Spleen (tissue), 13 donors: ENCODE measurements at places on chromosomes 12 and 14.
A peak's percentile ranks its signal among the peaks of the same experiment; 100 is the strongest.

DNA sequence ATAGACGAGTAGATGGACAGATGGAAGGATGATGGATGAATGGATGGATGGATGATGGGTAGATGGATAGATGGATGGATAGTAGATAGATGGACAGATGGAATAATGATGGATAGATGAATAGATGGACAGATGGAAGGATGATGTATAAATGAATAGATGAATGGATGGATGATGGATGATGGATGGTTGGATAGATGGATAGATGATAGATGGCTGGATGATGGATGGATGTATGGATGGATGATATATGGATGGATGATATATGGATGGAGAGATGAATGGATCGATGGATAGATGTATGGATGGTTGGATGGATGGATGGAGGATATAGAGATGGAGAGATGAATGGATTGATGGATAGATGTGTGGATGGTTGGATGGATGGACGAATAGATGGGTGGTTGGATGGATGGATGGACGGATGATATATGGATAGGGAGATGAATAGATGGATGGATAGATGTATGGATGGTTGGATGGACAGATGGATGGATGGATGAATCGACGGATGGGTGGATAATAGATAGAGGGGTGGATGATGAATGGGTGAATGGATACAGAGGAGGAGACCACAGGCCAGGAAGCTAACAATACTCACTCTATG, 19.3 kb downstream of the TRPV4 start:
- H3K27me3 ChIP-seq: peaks cover 14% of the 10 kb centered on the region
- no peaks in the 10 kb centered on the region for H3K36me3 ChIP-seq
- no peak for DNase-seq
- H3K27ac ChIP-seq: no peak overlapping the region
- no peaks in the 10 kb centered on the region for H3K4me1 ChIP-seq

DNA sequence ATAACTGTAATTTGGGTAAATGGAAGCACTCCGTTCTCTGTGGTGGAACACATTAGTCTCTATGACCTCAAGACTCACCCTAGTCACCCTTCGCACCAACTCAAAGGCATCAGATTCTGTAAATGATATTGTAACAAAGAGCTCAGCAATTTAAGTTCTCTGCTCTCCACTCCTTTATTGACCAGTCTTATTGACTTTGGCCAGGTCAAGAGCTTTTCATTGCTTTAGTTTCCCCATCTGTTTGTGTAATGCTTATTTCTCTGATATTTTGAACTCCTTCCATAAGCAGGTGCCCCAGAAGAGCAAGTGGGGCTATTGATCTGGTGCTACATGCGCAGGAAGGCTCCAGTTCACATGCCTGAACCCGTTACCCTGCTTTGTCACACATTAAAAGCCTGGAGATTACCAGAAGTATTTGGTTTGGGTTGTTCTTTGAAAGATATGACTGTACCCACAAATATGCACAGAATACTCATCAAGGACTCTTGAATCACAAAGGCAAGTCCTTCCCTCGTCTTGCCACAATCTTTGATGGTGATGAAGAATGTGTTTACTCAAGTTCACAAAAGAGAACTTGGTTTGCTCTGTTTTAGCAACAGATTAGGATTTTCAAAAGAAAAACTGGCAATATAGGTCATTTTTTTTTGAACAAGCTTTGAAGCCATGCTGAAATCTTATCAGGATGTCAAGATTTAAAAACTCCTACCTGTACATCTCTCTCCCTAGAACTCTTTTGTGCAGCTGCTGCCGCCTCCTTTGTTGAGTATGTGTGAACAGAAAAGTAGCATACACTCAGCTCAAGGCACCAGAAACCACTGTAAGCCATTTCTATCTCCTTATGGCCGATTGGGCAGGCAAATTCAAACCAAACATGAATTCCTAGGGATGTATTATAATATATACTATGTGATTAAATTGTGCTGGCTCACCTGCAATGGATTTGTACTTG, 193.9 kb downstream of the BCAT1 start:
- DNase-seq: no peak
- no peaks in the 10 kb centered on the region for H3K36me3 ChIP-seq
- H3K4me1 ChIP-seq: no peaks in the 10 kb centered on the region
- no peak overlapping the region for H3K27ac ChIP-seq
- no peak overlapping the region for H3K4me3 ChIP-seq
- H3K27me3 ChIP-seq: no peaks in the 10 kb centered on the region

DNA sequence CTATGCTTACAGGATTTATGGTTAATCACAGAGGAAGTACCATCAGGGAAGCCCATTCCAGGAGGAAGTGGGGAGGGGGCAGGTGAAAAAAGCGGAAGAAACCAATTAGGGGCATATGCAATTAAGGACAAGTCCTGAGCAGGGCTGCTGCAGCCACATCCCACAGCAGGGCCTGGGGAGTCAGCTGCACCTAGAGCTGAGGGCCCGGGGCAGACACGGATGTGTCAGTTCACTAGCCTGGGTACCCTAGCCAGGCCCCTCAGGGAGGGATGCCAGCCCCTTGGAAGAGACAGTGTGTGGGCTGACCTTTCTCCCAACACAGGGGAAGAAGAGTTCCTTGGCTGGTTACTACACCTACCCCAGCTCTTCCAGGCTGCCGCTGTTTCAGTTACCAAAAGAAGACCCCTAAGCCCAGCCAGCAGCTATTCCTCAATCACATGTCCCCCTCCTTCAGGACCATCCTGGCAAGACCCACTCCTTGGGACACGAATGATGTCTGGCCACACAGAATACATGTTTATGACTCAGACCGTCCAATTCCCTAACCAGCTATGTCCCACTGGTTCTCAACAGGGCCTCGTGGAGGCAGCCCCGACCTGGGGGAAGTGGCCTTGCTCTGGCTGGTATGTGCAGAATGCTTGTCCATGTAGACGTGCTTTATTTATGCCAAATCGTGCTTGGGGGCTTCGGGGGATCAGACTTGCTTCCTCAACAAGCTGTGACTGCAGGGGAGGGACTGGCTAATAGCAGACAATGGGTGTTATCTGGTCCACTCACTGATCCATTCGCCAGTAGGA, 133.7 kb upstream of the RTL1 start:
- H3K4me3 ChIP-seq: no peak overlapping the region
- H3K27me3 ChIP-seq: no peaks in the 10 kb centered on the region
- no peaks in the 10 kb centered on the region for H3K4me1 ChIP-seq
- no peaks in the 10 kb centered on the region for H3K36me3 ChIP-seq
- no peak overlapping the region for H3K27ac ChIP-seq

DNA sequence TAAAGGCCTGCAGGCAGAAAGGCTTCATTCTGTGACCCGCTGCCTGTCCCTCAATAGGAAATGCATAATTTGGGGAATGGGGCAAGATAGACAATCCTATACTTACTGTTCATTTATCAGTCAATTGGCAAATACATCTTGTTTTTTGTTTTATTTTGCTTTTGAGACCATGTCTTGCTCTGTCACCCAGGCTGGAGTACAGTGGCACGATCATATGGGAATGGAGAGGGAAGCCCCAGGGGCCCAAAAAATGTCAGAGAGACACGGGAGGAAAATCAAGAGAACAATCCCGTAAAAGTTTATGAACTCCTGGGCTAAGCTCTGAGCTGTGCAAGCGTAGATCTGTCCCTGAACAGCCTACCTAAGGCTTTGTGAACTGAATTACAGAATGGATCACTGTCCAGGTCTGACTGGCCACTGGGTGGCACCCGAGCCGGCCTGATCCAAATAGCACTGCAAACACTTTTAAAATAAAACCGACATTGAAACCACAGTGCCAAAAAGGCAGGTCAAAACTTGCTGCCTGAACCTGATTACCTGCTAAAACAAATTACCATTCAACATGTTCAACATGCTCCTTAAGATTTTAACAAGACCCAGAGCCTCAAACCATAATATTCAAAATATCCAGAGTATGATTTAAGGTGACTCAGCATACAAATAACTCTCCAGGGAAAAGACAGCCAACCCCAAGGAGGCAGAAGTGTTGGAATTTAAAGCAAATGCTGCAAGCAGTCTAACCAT, 11.8 kb downstream of the COPS7A start:
- no peaks in the 10 kb centered on the region for H3K4me1 ChIP-seq
- no peak overlapping the region for H3K27ac ChIP-seq
- H3K4me3 ChIP-seq: no peak overlapping the region
- no peaks in the 10 kb centered on the region for H3K27me3 ChIP-seq

DNA sequence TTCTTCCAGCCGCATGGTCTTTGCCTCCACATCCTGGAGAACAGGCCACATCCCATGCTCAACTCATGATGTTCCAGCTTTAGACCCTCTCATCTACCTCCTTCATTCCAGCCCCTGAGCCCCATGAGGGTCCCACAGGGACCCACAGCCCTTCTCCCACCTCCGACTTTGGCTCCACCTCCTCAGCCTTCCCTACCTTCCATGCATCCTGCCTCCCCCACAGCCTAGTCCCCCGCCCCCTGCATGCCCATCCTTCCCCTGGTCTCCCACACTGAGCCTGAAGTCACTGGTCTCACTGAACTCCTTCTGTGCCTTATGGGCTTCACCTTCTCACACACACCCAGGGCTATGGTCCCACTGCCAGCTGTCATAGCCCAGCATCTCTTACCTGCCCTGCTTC, 9.8 kb downstream of the RAPGEF3 start:
- DNase-seq: no peak
- H3K4me3 ChIP-seq: no peak overlapping the region
- H3K36me3 ChIP-seq: peaks cover 65% of the 10 kb centered on the region
- H3K27me3 ChIP-seq: no peaks in the 10 kb centered on the region

GRCh38 chr14:103716091-103716801, 636 bp downstream of the ZFYVE21 start:
- H3K4me1 ChIP-seq: peaks cover 43% of the 10 kb centered on the region
- peak overlapping the region; percentile 67 for H3K27ac ChIP-seq

- no peak for DNase-seq
- H3K27me3 ChIP-seq: no peaks in the 10 kb centered on the region
- peaks cover 81% of the 10 kb centered on the region for H3K4me1 ChIP-seq
- H3K27ac ChIP-seq: peak overlapping the region; percentile 69
- H3K36me3 ChIP-seq: no peaks in the 10 kb centered on the region
- no peak overlapping the region for H3K4me3 ChIP-seq
These were observed 36.3 kb downstream of the RIN3 start for GRCh38 chr14:92549859-92550230.

DNA sequence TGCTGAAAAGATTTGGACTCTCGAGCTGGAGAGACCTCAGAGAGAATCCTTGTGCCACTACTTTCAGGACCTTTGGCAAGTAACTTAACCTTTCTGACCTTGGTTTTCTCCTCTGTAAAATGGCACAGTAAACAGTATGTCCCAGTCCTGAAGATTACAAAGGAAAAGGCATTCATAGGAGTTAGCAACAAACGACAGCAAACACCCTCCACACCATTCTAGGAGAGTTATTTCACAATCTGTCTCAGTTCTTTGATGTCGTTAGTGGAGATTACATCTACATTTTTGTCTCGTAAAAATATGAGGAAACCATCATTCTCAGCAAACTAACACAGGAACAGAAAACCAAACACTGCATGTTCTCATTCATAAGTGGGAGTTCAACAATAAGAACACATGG, 205.7 kb downstream of the ITPR2 start:
- peaks cover 67% of the 10 kb centered on the region for H3K36me3 ChIP-seq
- peaks cover 5% of the 10 kb centered on the region for H3K4me1 ChIP-seq
- H3K27ac ChIP-seq: peak overlapping the region; percentile 47
- DNase-seq: no peak
- no peaks in the 10 kb centered on the region for H3K27me3 ChIP-seq

DNA sequence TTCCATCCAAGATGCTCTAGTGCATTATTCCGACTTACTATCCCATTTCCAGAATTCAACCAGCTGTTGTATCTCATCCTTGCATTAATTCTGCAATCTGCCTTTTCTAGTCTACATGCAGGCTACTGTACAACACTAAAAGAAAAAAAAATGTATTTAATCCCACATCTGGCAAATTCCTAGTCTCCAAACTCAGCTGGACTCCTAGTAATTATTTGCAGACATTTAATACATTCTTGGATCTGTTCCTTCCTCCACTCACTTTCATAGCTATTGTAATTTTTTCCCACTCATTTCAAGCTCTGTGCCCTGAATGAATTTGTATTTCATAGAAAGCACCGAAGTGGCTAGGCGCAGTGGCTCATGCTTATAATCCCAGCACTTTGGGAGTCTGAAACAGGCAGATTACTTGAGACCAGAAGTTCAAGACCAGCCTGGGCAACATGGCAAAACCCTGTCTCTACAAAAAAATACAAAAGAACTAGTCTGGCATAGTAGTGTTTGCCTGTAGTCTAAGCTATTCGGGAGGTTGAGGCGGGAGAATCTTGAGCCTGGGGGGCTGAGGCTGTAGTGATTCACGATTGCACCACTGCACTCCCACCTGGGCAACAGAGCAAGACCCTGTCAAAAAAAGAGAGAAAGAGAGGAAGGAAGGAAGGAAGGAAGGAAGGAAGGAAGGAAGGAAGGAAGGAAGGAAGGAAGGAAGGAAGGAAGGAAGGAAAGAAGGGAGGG, 39.5 kb upstream of the YAF2 start:
- no peak overlapping the region for H3K4me3 ChIP-seq
- no peak for DNase-seq
- H3K36me3 ChIP-seq: no peaks in the 10 kb centered on the region
- no peak overlapping the region for H3K27ac ChIP-seq
- no peaks in the 10 kb centered on the region for H3K27me3 ChIP-seq
- H3K4me1 ChIP-seq: no peaks in the 10 kb centered on the region

GRCh38 chr12:6538420-6539313, 4.3 kb downstream of the GAPDH start:
- peak overlapping the region; percentile 99 for H3K4me3 ChIP-seq
- no peaks in the 10 kb centered on the region for H3K27me3 ChIP-seq
- peaks cover 83% of the 10 kb centered on the region for H3K4me1 ChIP-seq
- DNase-seq: no peak
- peak overlapping the region; percentile 99 for H3K27ac ChIP-seq
- peaks cover 76% of the 10 kb centered on the region for H3K36me3 ChIP-seq

GRCh38 chr14:49017447-49017846, 568.7 kb downstream of the RPS29 start:
- no peak for DNase-seq
- no peak overlapping the region for H3K27ac ChIP-seq
- no peak overlapping the region for H3K4me3 ChIP-seq
- H3K27me3 ChIP-seq: no peaks in the 10 kb centered on the region

- DNase-seq: no peak
- no peaks in the 10 kb centered on the region for H3K36me3 ChIP-seq
- H3K27ac ChIP-seq: peak overlapping the region; percentile 41
- H3K4me3 ChIP-seq: no peak overlapping the region
These were observed 5.7 kb upstream of the DTX1 start for GRCh38 chr12:113050795-113051194.

DNA sequence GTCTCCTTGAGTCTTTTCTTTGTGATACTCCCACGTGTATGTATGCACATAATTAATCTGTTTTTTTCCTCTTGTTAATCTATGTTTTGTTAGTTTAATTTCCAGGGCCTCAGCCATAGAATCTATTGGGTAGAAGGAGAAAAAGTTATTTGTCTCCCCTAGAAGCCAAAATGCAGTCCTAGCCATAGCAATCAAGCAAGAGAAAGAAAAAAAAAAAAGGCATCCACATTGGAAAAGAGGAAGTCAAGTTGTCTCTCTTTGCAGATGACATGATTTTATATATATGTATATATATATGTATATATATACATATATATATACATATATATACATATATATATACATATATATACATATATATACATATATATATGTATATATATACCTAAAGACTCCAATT, 25.4 kb upstream of the ETV6 start:
- no peak overlapping the region for H3K4me3 ChIP-seq
- no peaks in the 10 kb centered on the region for H3K4me1 ChIP-seq
- no peaks in the 10 kb centered on the region for H3K36me3 ChIP-seq
- no peak overlapping the region for H3K27ac ChIP-seq

GRCh38 chr14:68141281-68142088, 321.9 kb downstream of the RAD51B start:
- no peak overlapping the region for H3K4me3 ChIP-seq
- H3K4me1 ChIP-seq: peaks cover 25% of the 10 kb centered on the region
- DNase-seq: no peak
- H3K36me3 ChIP-seq: no peaks in the 10 kb centered on the region
- H3K27ac ChIP-seq: no peak overlapping the region
- no peaks in the 10 kb centered on the region for H3K27me3 ChIP-seq
